CD14-positive monocyte (primary cell): ENCODE measurements at places on chromosomes 11 and 22. TPM values are rescaled to one million over a fixed set of nuclear protein-coding genes. Genes with fewer than 3 reads are reported as not detected.
A peak's percentile ranks its signal among the peaks of the same experiment; 100 is the strongest.

RNF214 gene
- 7.8 TPM for polyA plus RNA-seq

RASSF7 gene
- polyA plus RNA-seq, result 26.5 and 49.4 TPM in 2 replicates

CHST1 gene
- not detected in 2 replicates for polyA plus RNA-seq

MAJIN gene
- not detected in 2 replicates for polyA plus RNA-seq

SHANK2 gene
- polyA plus RNA-seq, result not detected

OR5M10 gene
- polyA plus RNA-seq, result not detected

GRM5 gene
- polyA plus RNA-seq, result not detected

CWC15 gene
- 8.7 and 27.5 TPM in 2 replicates for polyA plus RNA-seq

CBLIF gene
- polyA plus RNA-seq, result not detected

HMGXB4 gene
- polyA plus RNA-seq, result 6.3 TPM

CCDC157 gene
- polyA plus RNA-seq, result 0.50 TPM

PYGM gene
- polyA plus RNA-seq, result not detected

TRIM49D1 gene
- not detected for polyA plus RNA-seq

PANX2 gene
- polyA plus RNA-seq, result not detected

CABP4 gene
- not detected for polyA plus RNA-seq

GRCh38 chr11:48122246-48122645 is 94.4 kb upstream of the OR4B1 start:
- no peak for DNase-seq

GRCh38 chr22:30062950-30063349 is 17.3 kb upstream of the HORMAD2 start:
- no peak for DNase-seq

DNA sequence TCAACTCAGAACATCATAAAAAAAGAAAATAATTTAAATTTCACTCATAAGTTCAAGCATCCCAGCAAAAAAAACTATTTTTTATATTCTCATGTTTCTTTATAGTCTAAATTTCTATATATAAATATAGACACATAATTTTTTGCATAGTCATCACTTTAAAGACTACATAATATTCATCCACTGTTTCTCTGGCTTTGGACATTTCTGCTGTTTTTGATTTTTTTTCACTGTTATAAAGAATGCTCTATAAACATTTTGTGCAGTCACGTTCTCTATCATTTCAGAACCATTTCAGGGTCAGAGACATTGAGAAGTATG is 59.7 kb upstream of the CLPB start:
- no peak for DNase-seq

- peak; percentile 90 for DNase-seq
Measured at GRCh38 chr11:75174781-75175370, 24.0 kb downstream of the SLCO2B1 start.

- no peak for DNase-seq
Measured at GRCh38 chr11:198236-198806, 5.4 kb downstream of the SCGB1C1 start.

- DNase-seq, result no peak
Measured at GRCh38 chr11:39965701-39966100, 1493.8 kb downstream of the LRRC4C start.

- no peak for DNase-seq
Measured at GRCh38 chr22:43482318-43482625, 70.5 kb downstream of the MPPED1 start.

GRCh38 chr11:73295241-73295995 is 12.7 kb upstream of the ARHGEF17 start:
- peak; percentile 76 for DNase-seq

- DNase-seq, result no peak
Measured at GRCh38 chr11:125082040-125082439, 18.9 kb downstream of the SLC37A2 start.

GRCh38 chr11:133214646-133215045 is 317.7 kb downstream of the OPCML start:
- DNase-seq, result no peak

GRCh38 chr22:44620129-44620840 is 81.7 kb upstream of the PRR5 start:
- peak; percentile 87 for DNase-seq

GRCh38 chr22:37732699-37733607 is 36.1 kb downstream of the TRIOBP start:
- DNase-seq, result no peak

GRCh38 chr22:27476729-27477128 is 324.8 kb downstream of the MN1 start:
- no peak for DNase-seq

DNA sequence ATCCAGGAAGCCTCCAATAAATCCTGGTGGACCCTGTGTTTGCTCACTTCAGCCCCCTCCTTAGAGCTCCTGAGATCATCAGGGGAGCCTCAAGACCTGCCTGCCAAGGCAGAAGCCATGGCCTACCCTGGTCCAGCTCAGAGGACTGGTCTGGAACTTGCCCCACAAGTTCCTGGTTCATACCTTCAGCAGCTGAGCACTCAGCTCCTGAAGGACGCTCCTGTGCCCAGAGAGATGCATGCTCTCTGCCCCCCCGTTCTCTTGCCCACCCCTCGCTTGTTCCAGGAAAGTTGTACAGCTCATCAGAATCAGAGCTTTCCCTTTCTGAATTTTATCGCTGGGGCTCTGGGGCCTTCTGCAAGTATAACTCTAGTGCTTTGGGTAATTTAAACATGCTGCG is 210.5 kb upstream of the ISX start:
- DNase-seq, result no peak

GRCh38 chr11:65591939-65592857 is 3.4 kb downstream of the KCNK7 start:
- DNase-seq, result no peak
